ENCODE measurements at places on chromosomes 12 and 14. TPM values are rescaled to one million over a fixed set of nuclear protein-coding genes. Genes with fewer than 3 reads are reported as not detected.

CLEC2D gene
- total RNA-seq = 17.8 TPM

CLEC2A gene
- total RNA-seq = not detected

ITGA7 gene
- 11.6 TPM for total RNA-seq

GLT8D2 gene
- total RNA-seq = 13.5 TPM

STYK1 gene
- total RNA-seq = 4.7 TPM

IQSEC3 gene
- total RNA-seq = 11.9 TPM

HPD gene
- total RNA-seq = not detected

DNAH10 gene
- 45.1 TPM for total RNA-seq

KRT2 gene
- total RNA-seq = not detected

RDH12 gene
- not detected for total RNA-seq

Data from parietal lobe (tissue), 2 donors.